ENCODE measurements at places on chromosomes 7 and 10.

DNA sequence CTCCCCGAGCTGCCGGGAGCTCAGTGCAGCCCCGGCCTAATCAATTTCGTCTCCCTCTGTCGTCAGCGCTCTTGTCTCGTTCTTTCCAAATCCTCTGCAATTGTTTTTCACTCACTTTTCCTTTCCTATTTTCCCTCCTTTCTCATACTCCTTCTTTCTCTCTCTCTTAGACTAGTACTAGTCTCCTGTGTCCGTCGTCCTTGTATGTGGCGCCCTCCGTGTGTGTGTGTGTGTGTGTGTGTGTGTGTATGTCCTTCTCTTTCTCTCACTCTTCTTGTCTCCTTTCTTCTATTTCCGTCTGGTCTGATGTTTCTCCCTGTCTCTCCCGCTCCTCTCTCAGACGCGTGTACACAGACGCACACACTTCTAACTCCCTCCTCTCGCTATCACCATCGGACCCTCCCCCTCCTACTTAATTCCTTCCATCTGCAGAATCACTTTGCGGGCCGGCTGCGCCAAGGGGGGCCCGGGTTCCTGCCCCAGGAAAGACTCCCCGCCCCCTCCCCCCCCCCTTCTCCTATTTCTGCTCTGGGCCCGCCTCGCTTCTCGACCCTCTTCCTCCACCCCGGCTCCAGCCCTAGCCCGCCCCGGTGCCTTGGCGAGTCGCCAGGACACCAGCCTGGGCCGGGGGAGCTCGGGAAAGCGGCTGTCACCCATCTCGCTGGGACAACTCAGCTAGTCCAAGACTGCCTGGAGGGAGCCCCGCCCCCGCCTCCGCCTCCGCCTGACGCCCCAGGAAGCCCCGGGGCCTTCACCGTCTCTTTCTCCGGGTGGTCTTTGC, 743 bp upstream of the ZCCHC24 start:
- DNase-seq, result peak; percentile 19

DNA sequence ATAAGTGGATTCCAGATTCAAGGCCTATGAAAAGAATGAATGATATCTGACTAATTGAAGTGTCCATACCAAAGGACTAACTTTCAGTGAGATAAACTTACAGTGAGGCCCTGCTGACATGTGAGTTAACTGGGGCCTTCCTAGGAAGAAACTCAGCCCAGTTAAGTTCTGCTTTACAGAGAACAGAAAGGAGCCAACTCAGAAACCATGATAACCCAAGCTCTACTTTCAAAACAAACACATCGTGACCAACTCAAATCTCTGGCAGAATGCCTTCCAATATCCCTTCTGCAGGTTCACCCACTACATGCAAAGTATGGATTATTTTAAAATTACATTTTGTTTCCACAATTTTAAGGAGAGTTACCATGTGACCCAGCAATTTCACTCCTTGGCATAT, 75.8 kb upstream of the MRLN start:
- DNase-seq, result no peak

- no peak for DNase-seq
Measured at GRCh38 chr7:91519241-91520158, 255.3 kb downstream of the FZD1 start.

DNA sequence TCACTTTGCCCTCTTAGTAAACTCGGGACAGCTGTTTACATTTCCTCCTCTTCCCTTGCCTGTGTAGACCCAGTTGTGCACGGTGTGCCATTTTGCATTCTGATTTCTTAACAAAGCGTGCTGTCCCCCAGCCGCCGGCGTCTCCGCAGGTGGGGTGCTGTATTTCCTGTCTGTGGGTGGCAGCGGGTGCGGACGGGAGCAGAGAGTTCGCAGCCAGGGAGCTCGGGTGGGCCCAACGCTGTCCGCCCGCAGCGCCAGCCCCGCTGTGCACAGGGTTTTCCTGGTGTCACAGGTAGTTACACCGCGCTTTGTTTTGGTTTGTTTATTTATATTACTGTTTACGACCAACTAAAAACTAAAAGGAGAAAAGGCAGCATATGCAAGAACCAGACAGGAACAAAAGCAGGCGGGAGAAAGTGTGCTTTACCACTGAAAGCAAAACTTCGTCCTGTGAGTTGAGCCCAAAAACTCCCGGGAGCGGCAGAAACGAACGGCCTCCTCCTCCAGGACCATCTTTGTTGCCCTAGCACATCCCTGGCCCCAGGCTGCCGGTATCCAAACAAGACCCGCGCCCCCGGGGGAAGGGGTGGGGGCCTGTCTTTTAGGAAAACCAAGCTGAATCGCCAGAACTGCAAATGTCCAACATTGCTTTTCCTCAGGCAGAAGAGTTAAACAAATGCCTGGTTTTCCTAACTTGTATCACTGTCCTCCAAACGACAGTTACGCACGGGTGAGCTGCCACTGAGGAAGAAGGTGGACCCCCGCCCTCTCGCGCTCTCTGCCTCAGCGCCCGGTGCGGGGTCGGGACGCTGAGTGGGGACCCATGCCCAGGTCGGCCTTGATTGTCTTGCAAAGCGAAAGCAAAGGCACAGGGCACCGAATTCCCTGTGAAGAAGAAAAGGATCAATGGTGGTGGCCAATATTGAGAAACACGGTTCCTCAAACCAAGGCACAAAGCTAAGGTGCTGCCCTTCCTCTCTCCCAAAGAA, 45.9 kb upstream of the DRGX start:
- peak; percentile 19 for DNase-seq

DNA sequence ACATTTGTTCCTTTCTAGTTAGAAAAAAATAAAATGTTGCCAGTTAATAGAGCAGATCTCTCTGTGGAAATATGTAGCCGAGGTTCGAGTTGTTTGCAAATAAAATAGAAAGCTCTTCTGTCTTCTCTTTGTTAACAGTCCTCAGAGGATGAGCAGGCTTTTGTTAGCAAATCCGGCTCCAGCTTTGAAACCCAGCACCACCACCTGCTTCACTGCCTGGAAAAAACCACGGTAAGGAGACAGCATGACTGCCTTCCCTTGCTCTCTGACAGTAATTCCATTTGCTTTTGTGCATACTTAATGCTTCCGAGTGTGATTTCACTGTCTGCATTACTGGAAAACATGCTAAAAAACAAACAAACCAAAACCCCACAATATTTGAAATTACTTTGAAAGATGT, 115.6 kb downstream of the TSPAN12 start:
- DNase-seq, result no peak

DNA sequence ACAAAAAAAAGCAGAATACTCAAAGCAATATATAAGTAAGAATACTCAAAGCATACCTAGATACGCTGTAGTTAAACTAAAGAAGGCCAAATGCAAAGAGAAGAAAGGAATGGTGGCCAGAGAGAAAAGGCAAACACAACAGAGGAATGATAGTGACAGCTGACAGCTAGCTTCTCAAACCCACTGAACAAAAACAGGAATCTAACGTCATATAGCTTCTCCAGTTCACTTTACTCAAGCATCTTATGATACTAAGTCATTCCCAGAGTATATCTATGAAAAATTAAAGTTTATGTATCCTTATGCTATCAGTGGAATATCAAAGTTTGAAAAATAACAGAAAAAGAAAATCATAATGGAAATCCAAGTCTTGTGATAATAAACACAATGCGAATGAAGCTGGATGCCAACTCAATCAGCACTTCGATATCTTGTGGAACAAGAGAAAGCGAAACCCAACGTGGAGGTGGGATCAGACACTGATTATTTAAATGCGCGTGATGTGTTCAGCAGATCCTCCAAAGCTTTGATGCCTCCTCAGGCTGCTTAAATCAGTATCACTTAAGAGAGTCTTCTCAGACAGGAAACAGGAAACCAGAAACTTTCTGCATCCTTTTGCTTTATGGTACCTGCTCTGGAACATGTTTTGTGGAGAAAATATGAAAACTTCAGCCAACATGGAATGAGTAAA, 102.8 kb downstream of the PIP4K2A start:
- peak; percentile 89 for DNase-seq

GRCh38 chr10:64054392-64054791, 533.2 kb downstream of the REEP3 start:
- no peak for DNase-seq

GRCh38 chr10:64201936-64202335, 680.7 kb downstream of the REEP3 start:
- no peak for DNase-seq

GRCh38 chr7:74306730-74307469, 17.7 kb downstream of the CLIP2 start:
- DNase-seq, result no peak

GRCh38 chr10:29387269-29387668, 98.4 kb downstream of the LYZL1 start:
- DNase-seq, result no peak

DNA sequence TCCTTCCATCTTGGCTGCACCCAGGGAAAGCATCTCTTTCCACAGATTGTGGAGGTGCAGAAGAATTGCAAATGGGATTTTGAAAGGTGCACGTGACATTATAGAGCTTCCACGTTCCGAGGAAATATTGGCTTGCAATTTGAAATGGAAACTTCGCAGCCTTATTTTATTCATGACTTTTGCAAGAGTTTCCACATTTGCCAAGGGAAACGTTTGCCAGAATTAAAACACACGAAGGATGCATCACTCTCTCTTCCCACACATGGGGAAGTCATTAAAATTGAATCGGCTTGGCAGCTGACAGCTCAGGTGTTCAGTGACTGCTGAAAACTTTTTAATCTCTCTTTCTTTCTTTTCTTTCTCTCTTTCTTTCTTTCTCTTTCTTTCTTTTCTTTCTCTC, 475.4 kb upstream of the IGFBP3 start:
- no peak for DNase-seq

DNA sequence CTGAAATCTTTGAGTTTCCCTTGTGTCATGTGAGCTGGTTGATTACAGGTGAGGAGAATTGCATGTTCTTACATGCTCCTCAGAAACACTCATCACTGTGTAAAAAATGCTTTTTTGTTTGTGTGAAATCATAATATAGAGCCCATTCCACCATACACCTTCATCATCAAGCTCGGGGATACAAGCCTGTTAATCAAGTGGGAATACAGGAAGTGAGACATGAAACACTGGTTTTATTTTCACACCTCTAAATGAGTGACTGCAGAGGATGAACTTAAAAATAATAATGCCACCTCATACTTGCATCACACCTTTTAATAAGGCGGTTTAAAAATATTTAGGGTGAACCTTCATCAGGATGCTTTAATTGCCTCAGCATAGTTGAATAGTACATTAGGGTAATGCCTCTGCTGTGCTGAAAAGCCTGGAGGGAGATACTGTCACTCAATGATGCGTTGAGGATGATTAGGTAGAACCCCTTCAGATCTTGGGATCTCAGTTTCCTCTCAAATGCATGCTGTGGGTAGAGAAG, 164.6 kb downstream of the AUTS2 start:
- no peak for DNase-seq

- no peak for DNase-seq
Measured at GRCh38 chr10:393106-393745, 258.0 kb downstream of the ZMYND11 start.

DNA sequence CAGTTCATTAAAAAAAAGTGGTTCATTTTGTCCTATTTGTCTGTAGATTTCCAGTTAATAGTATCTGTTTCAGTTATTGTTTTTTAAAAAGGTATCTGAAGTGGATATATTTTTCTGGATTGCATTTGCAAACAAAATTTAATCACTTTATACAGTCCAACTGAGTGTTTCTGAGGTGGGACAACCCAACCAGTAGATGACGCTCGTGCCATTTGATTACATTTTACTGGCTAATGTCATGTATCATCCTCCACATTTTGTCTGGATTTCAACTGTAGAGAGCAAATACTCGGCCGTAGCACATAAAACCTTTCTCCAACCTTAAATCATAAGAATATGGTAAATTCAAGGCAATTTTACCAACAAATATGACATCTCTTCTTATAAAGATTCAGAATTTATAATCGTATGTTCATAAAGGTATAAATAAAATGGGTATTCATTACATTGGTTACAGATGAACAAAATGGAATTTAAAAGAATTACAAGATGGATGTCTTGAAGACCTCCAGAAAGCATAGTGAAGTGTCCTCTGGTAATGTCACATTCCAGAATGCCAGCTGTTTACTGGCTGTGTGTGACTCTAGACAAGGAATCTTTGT, 789.0 kb downstream of the PHTF2 start:
- no peak for DNase-seq

- no peak for DNase-seq
Measured at GRCh38 chr10:130028465-130028819, 64.4 kb upstream of the EBF3 start.

GRCh38 chr7:3367261-3367660, 66.2 kb downstream of the SDK1 start:
- DNase-seq, result no peak

GRCh38 chr10:22560096-22560912, 154.1 kb downstream of the PIP4K2A start:
- DNase-seq, result no peak

GRCh38 chr7:117548035-117548434, 68.2 kb downstream of the CFTR start:
- DNase-seq, result no peak

GRCh38 chr10:108490944-108491343, 1326.4 kb upstream of the SORCS1 start:
- DNase-seq, result no peak

DNA sequence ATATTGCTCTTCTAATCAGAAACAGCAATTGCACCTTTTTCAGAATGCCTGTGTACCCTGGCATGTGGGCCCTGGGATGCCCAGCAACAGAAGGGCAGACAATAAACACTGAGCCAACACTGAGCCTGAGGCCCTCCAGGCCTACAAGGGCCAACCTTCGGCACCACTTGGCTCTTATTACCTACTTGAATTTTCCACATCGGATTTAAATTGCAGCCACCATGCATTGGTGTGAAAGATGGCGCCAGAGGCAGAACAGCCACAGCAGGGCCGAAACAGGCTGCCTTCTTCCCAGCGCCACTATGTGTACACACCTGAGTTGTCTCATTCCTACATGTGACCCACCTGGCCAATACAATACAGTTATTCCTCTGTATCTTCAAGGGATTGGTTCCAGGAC, 51.4 kb upstream of the EZH2 start:
- DNase-seq, result no peak

DNA sequence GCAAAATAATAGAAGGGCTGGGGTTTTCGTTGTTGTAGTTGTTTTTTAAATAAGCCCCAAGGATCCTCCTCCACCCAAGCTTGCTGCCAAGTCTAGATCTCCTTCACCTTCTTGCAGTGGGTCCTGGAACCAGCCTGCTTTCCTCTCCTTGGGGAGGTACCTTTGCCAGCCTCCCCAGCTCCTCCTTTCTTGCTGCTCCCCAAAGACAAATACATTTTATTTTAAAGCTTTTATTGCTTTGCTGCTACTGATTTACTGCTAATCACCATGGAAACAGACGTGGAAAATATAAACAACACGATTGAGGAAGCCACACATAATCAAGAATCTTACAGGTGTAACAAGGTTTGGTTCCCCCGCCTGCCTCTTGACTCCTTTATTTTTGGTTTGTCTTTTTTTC, 17.4 kb upstream of the SLF2 start:
- no peak for DNase-seq

DNA sequence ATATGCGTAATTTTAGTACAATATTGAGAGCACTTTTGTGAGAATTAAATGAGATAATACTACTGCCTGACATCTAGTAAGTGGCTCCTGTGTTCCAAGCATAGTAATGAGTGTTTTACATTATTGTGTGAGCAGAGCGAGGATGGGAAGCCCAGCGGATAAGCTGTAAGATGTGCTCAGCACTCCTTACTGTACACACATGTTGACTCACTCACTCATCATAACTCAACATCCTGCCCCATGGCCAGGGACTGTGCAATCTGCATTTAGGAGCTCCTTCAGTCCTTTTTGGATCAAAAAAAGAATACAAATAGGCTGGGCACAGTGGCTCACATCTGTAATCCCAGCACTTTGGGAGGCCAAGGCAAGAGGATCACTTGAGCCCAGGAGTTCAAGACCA, 72.9 kb upstream of the NEBL start:
- no peak for DNase-seq

- DNase-seq, result no peak
Measured at GRCh38 chr10:126227762-126228134, 160.5 kb downstream of the ADAM12 start.

- peak; percentile 82 for DNase-seq
Measured at GRCh38 chr10:3874990-3875841, 90.2 kb upstream of the KLF6 start.

Data from CD4-positive, alpha-beta T cell treated with Interleukin-21 for 1 hour (primary cell).